ENCODE measurements at places on chromosomes 7 and 10.

DNA sequence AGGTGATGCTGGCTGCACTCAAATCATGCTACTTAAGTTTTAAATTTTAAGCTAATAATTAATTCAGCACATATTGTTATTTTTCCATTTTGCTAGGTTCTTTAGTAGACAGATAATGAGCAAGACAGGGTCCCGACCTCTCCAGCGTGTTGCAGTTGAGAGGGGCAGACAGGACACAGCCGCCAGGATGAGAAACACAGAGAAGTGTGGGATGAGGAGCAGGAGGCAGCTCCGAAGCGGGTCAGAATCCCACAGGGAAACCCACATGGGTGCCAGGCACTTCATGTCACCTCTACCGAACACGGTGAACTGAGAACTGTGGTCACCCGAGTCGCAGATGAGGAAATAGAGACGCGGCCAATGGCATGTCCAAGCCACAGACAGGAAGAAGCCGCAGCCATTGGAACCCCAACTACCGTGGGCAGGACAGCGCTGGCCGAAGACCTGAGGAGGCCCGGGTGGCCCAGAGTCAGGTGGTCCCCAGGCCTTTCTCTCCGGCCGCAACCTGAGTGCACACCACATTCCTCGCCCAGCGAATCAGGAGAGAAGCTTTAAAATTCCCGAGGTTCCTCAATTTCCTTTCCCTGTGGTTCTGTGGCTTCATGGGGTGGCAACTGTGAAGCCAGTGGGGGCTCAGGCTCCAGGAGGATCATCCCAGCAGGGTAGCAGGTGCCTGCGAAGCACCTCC lies 213.0 kb downstream of the DNAJB6 start:
- no peak for DNase-seq

GRCh38 chr10:63072951-63073350 lies 60.2 kb upstream of the NRBF2 start:
- DNase-seq = no peak

GRCh38 chr7:129864042-129864441 lies 88.7 kb downstream of the UBE2H start:
- DNase-seq = no peak

- peak; percentile 28 for DNase-seq
Measured at GRCh38 chr7:24812305-24812945, 55.2 kb upstream of the GSDME start.

DNA sequence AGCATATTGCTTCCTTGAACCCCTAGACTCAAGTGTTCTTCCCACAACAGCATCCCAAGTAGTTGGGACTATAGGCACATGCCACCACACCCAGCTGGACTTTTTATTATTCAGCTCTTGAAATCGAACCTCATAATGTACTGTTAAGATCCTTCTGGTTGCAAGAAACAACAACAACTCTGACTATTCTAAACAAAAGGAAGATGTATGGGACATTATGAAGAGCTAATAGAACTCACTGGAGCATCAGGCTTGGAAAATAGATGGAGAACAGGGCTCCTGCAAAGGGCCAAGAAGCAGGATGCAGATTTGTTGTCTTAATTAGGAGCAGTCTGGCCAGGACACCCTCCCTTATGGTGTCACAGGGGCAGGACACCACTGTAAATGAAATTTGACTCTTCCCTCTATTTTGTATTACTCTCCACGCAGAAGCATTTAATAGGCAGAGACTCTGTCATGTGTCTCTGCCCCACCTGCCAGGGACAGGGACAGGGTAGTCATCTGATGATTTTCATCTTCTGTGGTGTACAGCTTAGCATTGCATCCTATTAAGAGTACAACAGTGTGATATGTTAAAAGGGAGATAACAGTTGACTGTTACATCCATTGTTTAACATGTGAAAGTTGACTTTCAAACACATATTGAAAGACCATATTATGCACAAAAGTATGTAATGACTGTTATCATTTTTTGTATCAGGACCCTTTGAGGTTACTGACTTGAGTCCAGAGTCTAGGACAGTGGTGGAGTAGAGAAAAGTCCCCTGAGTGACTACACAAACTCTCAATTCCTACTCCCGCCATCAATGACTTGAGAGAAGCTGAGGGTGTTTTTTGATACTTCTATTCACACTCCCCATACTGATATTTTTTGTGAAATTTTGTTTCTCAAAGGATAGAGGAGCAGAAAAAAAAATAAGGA lies 157.3 kb downstream of the LRRC4 start:
- no peak for DNase-seq

- no peak for DNase-seq
Measured at GRCh38 chr7:121909716-121910345, 36.9 kb downstream of the PTPRZ1 start.

DNA sequence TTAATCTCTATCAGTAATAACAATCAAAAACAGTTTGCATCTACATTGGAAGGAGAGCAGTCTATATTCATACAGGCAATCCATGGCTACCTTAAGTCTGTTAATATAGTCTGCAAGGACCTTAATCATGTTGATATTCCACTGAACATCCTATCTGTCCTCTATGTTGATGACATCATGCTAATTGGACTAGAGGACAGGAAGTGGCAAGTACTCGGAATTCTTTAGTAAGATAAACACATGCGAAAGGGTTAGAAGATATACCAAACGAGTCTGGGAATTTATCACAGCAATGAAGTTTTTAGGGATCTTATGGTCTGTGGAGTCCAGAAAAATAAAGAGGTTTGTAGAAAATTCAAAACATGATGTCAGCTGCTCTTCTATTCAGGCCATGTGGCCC lies 11.3 kb upstream of the SAMD9L start:
- no peak for DNase-seq

DNA sequence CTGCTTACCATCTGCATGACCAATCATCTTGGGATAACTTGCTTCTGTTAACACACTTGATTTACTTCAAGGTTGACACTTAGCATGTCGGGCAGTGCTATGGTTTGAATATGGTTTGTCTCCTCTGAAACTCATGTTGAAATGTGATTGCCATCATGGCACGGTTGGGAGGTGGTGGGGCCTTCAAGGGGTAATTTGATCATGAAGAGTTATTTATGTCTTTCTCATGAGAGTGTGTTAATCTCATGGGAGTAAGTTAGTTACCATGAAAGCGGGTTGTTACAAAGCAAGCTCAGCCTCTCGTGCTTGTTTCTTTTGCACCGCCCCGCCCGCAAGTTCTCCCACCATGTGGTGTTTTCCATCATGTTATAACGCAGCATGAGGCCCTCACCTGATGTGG lies 163.6 kb downstream of the DOCK4 start:
- no peak for DNase-seq

GRCh38 chr10:493391-494148 lies 195.9 kb downstream of the DIP2C start:
- no peak for DNase-seq

- DNase-seq = no peak
Measured at GRCh38 chr7:3057066-3057420, 13.4 kb upstream of the CARD11 start.

DNA sequence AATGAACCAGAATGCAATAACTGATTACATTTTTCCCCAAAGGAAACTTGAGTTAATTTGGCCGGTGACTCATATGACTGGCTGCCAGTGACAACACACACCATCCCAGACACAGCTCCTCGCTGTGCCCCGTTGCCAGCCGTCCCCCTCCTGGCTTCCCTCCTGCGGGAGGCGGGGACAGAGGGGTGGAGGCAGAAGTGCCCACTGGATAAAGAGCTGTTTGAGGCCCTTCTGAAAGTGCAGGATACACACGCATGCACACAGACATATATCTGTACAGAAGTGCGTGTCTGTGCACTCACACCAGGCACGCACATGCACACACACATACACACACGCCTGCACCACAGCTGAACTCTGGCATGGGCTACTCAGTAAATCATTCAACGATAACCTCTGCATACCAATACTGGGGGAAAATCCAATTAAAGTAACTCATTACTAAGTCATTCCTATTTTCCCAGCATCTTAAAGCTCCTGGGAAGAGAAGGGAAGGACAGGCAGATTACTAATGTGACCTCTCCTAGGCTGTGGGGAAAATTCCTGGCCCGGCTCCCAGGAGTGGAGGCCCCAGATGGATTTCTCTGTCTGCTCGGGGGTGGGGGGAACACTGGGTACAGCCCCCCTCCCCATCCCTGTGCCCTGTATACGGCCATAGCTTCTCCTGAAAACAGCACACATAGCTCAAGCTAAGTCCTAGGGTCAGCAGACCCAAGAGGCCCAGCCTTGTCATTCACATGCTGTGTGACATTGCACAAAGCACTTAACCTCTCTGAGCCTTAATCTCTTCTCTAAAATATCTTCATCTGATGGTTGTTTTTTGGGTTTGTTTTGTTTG lies 52.3 kb upstream of the MYL10 start:
- DNase-seq = no peak

DNA sequence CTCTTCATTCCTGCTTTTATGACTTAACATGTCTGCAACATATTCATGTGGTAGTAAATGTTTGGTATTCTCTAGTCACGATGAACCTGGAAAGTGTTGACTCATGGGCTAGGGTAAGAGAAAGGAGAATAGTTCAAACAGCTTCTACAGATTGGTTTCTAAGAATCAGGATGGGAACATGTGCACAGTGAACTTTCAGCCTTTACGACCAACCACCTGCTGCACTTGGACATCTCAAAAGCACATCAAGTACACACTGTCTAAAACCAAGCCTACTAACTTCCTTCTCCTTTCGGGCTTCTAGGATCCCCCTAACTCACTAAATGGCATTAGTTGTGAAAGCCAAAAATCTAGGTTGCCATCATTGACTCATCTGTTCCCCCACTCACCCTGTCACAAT lies 85.5 kb downstream of the CUL2 start:
- DNase-seq = no peak

DNA sequence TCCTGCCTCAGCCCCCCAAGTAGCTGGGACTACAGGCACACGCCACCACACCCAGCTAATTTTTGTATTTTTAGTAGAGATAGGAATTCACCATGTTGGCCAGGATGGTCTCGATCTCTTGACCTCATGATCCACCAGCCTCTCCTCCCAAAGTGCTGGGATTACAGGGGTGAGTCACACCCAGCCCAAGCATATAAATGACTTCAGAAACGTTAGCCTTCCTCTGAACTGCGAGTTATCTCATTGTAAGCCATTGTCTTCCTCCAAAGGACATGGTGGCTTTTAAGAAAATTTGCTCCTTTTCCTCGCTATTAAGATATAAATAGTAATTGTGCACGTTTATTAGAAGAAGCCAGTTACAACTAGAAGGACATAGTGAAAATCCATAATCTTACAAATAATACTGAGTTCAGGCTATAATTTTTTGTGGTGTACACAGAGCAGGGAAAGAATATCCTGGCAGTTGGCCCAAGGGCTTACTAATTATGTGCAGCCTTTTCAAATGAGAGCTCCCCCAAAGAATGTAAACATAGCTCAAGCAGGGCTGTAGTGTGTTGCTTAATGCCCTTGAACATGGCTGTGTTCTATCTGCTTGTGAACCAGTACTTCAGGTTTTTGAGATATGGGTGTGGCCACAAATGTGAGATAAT lies 495.8 kb downstream of the PARD3 start:
- no peak for DNase-seq

DNA sequence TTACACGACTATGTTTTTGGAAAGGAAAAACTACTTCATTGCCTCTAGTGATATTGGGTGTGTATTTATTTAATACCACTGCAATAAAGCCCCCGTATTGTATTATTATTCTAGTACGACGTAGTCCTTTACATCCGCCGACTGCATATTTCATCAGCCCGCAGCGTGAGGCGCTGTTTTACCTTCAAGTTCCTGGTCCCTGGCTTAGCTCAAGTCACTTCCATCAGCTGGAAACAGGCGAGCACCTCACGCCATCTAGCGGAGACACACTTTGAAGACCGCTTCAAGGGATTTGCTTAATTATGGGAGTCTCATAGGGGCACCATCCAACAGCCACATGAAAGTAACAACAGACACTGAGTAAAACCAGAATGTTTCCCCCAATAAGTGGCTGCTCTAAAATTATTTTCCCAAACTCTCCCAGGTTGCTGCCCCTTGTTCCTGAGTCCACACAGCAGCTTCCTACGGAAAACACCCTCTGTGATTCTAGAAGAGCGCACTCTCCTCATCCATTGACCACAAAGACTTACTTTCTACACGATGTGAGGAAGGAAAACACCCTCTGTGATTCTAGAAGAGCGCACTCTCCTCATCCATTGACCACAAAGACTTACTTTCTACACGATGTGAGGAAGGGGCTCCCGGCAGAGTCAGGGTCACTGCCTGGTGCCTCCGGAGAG lies 15.7 kb upstream of the ITIH2 start:
- DNase-seq = peak; percentile 86

DNA sequence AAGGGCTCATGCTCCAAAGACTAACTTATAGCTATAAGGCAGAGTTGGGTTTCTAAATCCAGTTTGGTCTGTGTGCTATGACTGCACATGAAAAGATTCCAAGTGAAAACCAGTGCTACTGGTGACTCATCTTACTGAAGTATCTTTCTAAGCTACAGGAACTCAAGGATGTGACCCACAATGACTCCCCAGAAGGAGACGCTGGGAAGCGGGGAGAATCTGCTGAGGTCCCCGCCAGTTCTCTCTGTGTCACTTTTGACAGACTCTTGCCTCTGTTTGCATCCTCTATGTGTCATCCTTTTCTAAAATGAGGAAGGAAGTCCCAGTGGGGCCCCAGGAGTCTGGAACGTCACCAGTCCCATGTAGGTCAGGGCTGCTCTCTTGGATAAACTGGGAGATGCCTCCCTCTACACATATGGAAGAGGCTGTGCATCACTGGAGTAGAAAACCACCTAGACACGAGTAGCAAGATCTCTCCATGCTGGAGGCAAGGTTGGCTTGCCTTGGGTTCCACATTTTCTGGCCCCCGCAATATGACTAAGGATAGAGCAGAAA lies 28.8 kb upstream of the GPR26 start:
- no peak for DNase-seq
